ENCODE measurements at places on chromosomes 5 and 9. TPM values are rescaled to one million over a fixed set of nuclear protein-coding genes. Genes with fewer than 3 reads are reported as not detected.

The PRLR gene
- not detected for total RNA-seq

The RGS7BP gene
- total RNA-seq = not detected

The ORM2 gene
- not detected for total RNA-seq

The ANXA1 gene
- 91.7 TPM for total RNA-seq

The PCDHB16 gene
- not detected for total RNA-seq

The PCDHGA5 gene
- 0.13 TPM for total RNA-seq

The FOXD4L6 gene
- total RNA-seq = not detected

The GABRB2 gene
- not detected for total RNA-seq

The TRPM3 gene
- not detected for total RNA-seq

The RGP1 gene
- 31.7 TPM for total RNA-seq

The HK3 gene
- 0.52 TPM for total RNA-seq

- DNase-seq = no peak
- H3K4me1 ChIP-seq = no peaks in the 10 kb centered on the region
- H3K4me3 ChIP-seq = no peak overlapping the region
- peaks cover 10% of the 10 kb centered on the region for H3K27me3 ChIP-seq
Observed at GRCh38 chr9:111004936-111005335, 33.3 kb downstream of the LPAR1 start.

GRCh38 chr9:112028242-112029221 lies 131.9 kb downstream of the UGCG start:
- peaks cover 12% of the 10 kb centered on the region for H3K4me1 ChIP-seq
- H3K27me3 ChIP-seq = peaks cover 39% of the 10 kb centered on the region
- no peak overlapping the region for H3K4me3 ChIP-seq

DNA sequence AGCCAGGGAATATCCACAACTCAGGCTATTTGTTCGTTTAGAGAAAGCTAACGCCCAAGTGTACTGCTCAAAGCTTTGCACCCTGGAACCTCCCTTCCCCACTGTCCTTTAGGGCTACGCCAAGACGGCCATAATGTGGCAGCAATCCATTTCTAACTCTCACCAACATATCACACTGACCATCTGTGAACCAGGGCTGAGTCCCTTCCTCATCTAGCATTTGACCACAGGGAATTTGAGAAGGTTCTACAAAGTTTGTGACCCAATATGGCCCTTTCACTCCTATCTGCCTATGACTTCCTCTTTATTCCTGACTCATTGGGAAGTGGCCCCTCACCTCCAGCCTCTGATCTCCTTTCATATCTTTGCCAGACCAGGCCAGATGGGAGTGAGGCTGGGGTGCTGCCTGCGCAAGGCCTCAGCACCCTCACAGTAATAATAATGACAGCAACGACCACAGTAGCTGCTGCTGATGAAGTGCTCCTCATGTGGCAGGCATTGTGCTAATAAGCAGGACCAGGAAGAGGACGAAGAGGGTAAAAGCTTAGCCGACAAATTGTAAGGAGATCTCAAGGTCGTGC lies 9.3 kb upstream of the ARAP3 start:
- H3K36me3 ChIP-seq = no peaks in the 10 kb centered on the region
- H3K4me1 ChIP-seq = peaks cover 20% of the 10 kb centered on the region
- peaks cover 36% of the 10 kb centered on the region for H3K27me3 ChIP-seq
- DNase-seq = no peak
- H3K27ac ChIP-seq = no peak overlapping the region

GRCh38 chr5:154295551-154295950 lies 105.0 kb downstream of the GALNT10 start:
- no peaks in the 10 kb centered on the region for H3K27me3 ChIP-seq
- peaks cover 6% of the 10 kb centered on the region for H3K4me1 ChIP-seq
- no peak for DNase-seq
- no peak overlapping the region for H3K27ac ChIP-seq

- no peaks in the 10 kb centered on the region for H3K36me3 ChIP-seq
- peaks cover 9% of the 10 kb centered on the region for H3K27me3 ChIP-seq
- no peak for DNase-seq
Observed at GRCh38 chr5:103526164-103526915, 36.2 kb downstream of the NUDT12 start.

DNA sequence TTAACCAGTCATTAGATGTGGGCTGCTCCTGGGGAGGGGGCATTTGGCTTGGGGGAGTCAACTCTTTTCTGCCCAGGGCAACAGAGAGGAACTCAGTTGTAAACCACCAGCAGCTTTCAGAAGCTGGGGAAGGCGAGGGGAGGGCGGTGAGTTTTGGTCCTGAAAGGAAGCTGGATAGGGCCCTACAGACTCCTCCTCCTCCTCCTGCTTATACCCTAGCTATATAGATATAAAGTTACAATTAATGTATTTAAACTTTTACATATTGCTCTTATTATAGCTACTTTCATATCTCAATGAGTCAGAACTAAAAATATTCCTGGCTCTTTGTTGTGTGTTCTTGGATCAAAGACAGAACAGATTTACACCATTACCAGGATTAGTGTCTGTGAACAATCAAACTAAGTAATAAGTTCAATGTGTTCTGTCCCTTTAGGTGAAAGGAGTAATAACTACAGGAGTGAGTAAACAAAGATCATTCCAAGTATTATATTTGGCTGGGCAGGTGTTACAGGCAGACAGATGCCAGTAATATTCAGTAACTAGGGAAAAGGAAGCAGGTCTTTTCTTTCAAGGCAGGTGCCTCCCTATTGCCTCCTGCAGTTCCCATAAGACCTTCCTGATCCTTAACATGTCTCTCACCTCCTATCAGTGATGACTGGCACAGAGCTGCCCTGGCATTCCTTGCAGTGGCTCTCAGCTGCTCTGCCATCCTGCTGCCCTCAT lies 20.5 kb upstream of the VPS13A start:
- H3K27me3 ChIP-seq = peaks cover 18% of the 10 kb centered on the region
- no peak for DNase-seq
- no peaks in the 10 kb centered on the region for H3K4me1 ChIP-seq
- no peak overlapping the region for H3K27ac ChIP-seq
- no peaks in the 10 kb centered on the region for H3K36me3 ChIP-seq

DNA sequence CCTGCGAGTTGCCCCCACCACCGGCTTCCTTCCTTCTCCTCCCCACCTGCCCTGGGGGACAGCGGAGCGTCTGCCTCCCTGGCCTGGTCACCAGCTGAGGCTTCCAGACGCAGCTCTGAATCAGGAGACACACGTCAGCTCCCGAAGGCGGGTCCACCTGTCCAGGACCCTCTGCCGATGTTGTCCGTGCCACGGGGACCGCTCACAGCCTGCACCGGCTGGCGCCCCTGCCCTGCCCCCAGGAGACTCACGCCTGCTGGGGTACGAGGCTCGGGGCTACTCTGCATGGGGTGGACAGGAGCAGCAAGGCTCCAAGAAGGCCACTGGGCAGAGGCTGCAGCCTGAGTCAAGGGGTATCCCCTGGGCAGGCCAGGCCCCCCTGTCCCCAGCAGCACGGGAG lies 1.9 kb upstream of the CCDC187 start:
- H3K27me3 ChIP-seq = peaks cover 4% of the 10 kb centered on the region

GRCh38 chr9:126371007-126371870 lies 44.6 kb downstream of the MVB12B start:
- peaks cover 13% of the 10 kb centered on the region for H3K36me3 ChIP-seq
- no peaks in the 10 kb centered on the region for H3K27me3 ChIP-seq
- H3K27ac ChIP-seq = no peak overlapping the region
- H3K4me3 ChIP-seq = no peak overlapping the region
- DNase-seq = no peak
- peaks cover 32% of the 10 kb centered on the region for H3K4me1 ChIP-seq

- no peaks in the 10 kb centered on the region for H3K27me3 ChIP-seq
- H3K4me1 ChIP-seq = peaks cover 43% of the 10 kb centered on the region
- peak overlapping the region; percentile 67 for H3K27ac ChIP-seq
- H3K36me3 ChIP-seq = no peaks in the 10 kb centered on the region
- no peak for DNase-seq
Observed at GRCh38 chr5:79512471-79513307, 1.2 kb downstream of the HOMER1 start.

DNA sequence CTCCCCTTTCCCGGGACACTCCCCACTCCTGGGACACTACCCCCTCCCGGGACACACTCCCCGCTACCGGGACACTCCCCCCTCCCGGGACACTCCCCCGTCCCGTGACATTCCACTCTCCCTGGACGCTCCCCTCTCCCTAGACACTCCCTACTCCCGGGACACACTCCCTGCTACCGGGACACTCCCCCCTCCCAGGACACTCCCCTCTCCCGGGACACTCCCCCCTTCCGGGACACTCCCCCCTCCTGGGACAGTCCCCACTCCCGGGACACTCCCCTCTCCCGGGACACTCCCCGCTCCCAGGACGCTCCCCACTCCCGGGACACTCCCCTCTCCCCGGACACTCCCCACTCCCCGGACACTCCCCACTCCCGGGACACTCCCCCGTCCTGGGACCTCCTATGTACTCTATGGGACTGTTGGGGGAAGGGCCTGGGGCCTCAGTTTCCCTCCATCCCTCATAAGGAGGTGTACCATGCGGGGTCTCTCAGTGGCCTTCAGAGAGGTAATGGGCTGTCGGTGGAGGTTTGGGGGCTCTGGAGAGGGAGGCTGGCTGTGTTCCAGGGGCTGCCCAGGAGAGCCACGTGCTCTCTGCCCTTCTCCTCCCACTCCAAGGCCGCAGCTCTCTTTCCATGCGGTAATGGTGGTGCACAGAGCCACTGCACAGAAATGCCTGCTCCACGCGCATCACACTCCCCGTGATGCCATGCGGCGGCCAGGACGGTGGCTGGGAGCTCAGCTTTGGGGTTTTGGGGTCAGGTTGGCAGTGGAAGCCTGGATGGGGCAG lies 96.2 kb downstream of the RXRA start:
- H3K27ac ChIP-seq = no peak overlapping the region
- no peaks in the 10 kb centered on the region for H3K27me3 ChIP-seq
- no peaks in the 10 kb centered on the region for H3K36me3 ChIP-seq
- no peak for DNase-seq
- H3K4me1 ChIP-seq = peaks cover 3% of the 10 kb centered on the region

DNA sequence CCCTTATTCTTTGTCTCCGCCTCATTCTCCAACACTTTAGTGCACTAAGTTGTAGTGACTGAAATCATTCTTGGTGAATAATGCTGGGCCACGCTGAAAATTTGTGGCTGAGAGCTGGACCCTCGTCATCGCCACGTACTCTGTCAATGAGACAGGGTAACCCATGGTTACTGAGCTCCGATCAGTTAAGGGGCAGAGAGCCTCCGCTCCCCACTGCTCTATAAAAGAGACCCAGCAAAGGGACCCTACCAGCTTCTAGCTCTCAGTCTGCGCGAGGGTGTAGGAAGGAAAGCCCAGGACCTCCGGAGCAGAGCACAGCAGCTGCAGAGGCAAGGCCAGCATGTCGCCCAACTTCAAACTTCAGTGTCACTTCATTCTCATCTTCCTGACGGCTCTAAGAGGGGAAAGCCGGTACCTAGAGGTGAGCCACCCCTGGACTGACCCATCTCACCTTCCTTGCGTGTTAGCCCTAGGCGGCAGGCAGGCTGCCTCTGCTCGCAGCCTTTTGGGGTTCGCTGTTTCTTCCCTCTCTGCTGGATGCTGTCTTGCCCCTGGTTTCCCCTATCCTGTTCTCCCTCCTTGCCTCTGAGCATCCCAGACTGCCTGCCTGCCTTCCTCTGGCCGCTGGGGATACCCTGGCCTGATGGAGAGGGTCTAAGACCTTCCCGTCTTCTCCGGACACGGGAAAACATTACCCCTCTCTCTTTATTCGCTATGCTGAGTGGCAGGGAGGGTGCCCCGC lies at the start of gene CRHBP:
Gene CRHBP, plus strand, starts transcription at position 251 of the 742 bp plus-strand sequence. Its CDS starts 90 bp downstream, at position 341.
- DNase-seq = no peak
- H3K4me3 ChIP-seq = peak within 1 kb of the TSS; percentile 10
- H3K27me3 ChIP-seq = peaks cover 40% of the 10 kb centered on the region
- H3K36me3 ChIP-seq = no peaks in the 10 kb centered on the region
- peaks cover 11% of the 10 kb centered on the region for H3K4me1 ChIP-seq

DNA sequence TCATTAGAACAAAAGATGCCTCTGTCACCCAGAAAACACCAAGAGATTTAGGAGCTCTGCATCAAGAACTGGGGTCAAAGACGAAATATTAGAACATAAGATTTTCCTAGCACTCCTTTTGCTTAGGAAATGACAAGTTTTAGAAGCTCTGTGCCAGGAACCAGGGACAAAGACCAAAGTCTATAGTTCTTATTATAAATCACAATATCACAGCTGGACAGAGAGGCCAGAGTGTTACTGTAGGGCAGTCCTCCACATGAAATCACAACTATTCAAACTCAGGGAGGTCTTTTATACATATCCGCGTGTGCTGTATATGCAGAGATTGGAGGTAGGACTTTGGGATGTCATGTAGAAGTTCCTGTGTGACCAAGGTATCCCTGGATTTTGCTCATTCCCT lies 116.7 kb upstream of the SAP30L start:
- H3K36me3 ChIP-seq = peaks cover 29% of the 10 kb centered on the region
- no peak for DNase-seq
- H3K4me1 ChIP-seq = no peaks in the 10 kb centered on the region
- H3K4me3 ChIP-seq = no peak overlapping the region
- H3K27me3 ChIP-seq = no peaks in the 10 kb centered on the region
- H3K27ac ChIP-seq = no peak overlapping the region

- H3K27ac ChIP-seq = no peak overlapping the region
- H3K27me3 ChIP-seq = peaks cover 13% of the 10 kb centered on the region
- H3K4me1 ChIP-seq = no peaks in the 10 kb centered on the region
- no peak overlapping the region for H3K4me3 ChIP-seq
- no peaks in the 10 kb centered on the region for H3K36me3 ChIP-seq
Observed at GRCh38 chr5:74632947-74633356, 7.6 kb downstream of the ENC1 start.

DNA sequence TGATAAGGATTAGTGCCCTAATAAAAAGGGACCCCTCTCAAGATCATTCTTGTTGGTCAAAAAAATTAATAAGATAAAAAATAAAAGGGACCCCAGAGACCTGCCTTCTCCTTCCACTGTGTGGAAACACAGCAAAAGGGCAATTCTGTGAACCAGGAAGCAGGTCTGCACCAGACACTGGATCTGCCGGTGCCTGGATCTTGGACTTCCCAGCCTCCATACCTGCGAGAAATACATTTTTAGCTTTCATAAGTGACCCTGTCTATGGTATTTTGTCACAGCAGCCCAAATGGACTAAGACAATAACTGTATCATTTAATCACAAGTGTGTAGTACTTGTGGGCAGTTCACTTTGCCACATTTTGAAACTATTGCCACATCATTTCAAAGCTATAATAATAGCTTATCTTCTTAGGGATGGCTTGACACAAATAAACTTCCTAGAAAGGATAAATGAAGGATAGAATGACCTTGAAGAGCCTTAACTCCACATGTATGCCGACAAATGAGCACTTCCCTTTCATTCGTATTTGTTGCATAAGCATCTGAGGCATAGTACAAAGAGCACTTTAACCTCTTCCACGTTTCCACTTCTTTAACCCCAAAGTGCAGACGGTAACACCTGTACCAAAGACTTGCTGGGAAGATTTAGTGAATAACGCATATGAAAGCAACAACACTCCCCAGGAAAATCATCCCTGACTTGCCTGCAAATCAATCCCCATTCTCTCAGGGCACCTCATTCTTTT lies 336.5 kb downstream of the RFX3 start:
- no peak overlapping the region for H3K4me3 ChIP-seq
- H3K36me3 ChIP-seq = no peaks in the 10 kb centered on the region
- H3K4me1 ChIP-seq = no peaks in the 10 kb centered on the region
